Esophagus mucosa (tissue), 1 donor: ENCODE measurements at places on chromosomes 3 and 15. TPM values are rescaled to one million over a fixed set of nuclear protein-coding genes. Genes with fewer than 3 reads are reported as not detected.

- no peak for ATAC-seq
These were observed 28.2 kb upstream of the RSL24D1 start for GRCh38 chr15:55224892-55225291.

- ATAC-seq: no peak
These were observed 29.6 kb upstream of the SECISBP2L start for GRCh38 chr15:49075881-49076280.

GPR62 gene
- not detected for total RNA-seq

SLC24A5 gene
- not detected for total RNA-seq

GRCh38 chr15:85711580-85712192, 83.0 kb downstream of the KLHL25 start:
- no peak for ATAC-seq

C3orf33 gene
- 0.84 TPM for total RNA-seq

- no peak for ATAC-seq
These were observed 8.2 kb downstream of the MAP2K1 start for GRCh38 chr15:66394915-66395314.

- ATAC-seq: peak; percentile 65
These were observed at the start of gene CCDC80 for GRCh38 chr3:112640930-112641801. Gene CCDC80, minus strand, starts transcription at chr3:112641143. Its CDS starts 1,238 bp downstream, at chr3:112639905.

- peak; percentile 31 for ATAC-seq
These were observed 985 bp downstream of the TRPC1 start for GRCh38 chr3:142724682-142725356.

- ATAC-seq: no peak
These were observed 259.3 kb downstream of the MAGI1 start for GRCh38 chr3:65779390-65779789.

ATP8B4 gene
- total RNA-seq: 0.56 TPM

NXPE3 gene
- 1.8 TPM for total RNA-seq

GRCh38 chr15:72970933-72971760, 81.1 kb upstream of the NEO1 start:
- no peak for ATAC-seq

- peak; percentile 64 for ATAC-seq
These were observed 11.9 kb downstream of the STT3B start for GRCh38 chr3:31544634-31545033.

SHC4 gene
- total RNA-seq: not detected

ETV5 gene
- total RNA-seq: 4.3 TPM

CKMT1B gene
- 50.7 TPM for total RNA-seq

OR5K1 gene
- not detected for total RNA-seq

SPINT1 gene
- total RNA-seq: 127 TPM

CPNE9 gene
- total RNA-seq: not detected

GP5 gene
- 0.08 TPM for total RNA-seq

DNA sequence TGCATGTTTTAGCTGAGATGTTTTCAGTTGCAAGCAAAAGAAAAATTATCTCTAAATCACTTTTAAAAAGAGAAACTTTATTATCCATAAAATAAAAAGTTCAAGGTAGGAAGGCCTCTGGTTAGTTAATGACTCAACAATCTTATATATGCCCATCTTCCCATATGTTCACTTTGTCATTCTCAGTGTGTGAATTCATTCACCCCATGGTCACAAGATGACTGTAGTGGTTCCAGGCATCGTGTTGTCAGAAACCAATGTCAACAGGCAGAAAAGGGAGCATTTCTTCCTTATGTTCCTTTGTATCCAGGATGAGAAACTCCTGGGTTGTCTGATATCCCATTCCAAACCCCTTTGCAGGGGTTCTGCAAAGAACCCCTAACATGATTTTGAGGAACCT, 119.9 kb upstream of the RAP2B start:
- ATAC-seq: no peak

DNA sequence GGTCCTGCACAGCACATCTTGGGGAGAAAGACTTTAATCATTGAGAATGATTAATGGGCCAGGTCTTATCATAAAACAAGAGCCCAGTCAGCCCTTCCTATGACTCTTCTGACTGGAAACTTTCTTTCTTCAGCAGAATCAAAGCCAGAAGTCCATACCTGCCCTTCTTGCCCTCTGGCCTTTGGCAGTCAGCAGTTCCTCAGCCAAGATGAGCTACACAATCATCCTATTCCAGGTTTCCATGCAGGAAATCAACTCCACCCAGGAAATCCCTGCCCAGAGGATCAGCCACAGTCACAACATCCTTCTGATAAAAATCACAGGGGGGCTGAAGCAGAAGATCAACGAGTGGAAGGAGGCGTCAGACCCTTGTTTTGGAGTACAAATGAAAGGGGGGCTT, 26.9 kb downstream of the ZNF589 start:
- peak; percentile 7 for ATAC-seq

GRCh38 chr3:172704001-172704400, 6.9 kb downstream of the NCEH1 start:
- no peak for ATAC-seq

- ATAC-seq: no peak
These were observed 277.9 kb upstream of the GADL1 start for GRCh38 chr3:31172336-31172735.

DNA sequence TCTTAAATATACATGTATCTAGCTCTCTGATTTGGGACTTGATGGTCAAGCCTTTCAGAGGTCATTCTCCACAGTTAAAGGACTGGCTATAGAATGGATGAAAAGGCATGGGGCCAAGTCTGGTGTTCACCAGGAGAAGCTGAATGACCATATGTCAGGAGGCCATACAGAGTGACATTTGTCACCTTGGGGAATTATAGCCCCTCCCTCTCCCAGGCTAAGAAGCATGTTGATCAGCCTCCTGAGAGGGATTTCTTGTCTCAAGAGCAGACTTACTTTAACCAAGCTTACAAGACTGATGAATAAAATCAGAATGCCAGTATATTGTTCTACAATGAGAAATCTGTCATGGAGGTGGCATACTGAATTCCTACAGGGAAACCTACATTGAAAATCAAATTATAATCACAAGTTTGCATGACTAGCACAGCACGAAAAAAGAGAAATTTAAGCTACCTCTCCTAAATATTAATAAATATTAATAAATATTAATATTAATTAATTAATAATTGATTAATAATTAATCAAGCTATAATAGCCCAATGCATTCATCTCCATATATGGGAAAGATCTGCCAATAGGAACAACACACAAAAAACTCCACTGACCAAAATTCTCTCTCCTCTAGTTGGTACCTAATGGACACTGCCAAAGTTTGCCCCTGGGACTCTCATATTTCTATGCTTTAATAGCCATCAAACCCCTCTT, 47.3 kb downstream of the ATP8B4 start:
- ATAC-seq: no peak

GAP43 gene
- not detected for total RNA-seq

PRSS50 gene
- not detected for total RNA-seq

GRCh38 chr3:16816048-16816780, 68.5 kb upstream of the PLCL2 start:
- no peak for ATAC-seq

DNA sequence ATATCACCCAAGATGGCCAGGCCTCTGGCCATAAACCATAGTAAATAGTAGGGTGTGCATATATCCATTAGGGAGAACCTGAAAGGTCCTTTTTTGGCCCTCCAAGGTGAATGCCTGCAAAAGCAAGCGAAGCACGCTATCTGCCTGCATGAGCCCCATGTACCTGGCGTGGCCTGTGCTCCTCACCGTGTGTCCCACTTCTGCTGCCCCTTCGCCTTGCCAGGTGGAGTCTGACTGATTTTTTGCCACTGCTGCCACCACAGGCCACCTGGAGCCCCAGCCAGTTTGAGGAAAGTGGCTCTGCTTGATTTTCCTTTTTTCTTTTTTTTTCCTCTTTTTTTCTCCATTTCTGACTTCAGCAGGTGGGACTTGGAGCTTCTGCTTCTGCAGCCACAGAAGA, 139.7 kb downstream of the SNRPN start:
- ATAC-seq: no peak

ITPKA gene
- 0.16 TPM for total RNA-seq

AADACL2 gene
- not detected for total RNA-seq

DNA sequence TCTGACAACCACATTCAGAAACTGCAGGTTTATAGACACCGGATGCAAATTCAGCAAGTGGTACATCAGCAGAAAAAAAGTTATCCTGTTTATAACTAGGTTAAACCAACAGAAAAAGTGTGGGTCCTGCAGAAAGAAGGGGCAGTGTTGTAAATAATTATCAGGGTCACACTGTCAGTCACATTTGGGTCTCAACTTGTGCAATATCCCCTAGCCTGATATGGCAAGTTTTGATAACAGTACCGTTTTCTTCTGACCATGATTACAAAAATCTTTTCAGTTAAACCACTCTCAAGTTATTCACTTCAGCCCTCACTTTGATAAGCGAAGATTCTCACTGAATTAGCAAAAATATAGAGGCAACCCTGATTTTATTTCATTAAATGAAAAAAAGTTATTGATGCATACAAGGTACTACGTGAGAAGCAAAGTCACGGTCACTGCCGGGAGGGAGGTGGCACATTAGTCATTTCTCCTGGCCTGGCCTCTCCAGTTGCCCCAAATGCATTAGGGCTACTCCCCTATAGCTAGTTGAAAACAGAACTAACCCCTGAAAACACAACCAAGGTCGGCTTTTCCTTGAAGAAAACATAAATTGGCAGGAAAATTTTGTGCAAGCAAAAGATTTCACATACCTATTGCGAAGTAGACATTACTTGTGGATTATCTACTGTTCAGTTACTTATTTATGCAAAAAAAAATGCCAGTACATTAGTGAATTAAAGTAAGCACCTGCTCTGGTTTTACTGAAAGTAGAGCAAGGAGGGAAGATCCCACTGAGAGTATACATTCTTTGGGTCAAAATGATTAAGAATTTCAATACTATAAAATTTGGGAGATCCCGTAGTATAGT, 28.6 kb downstream of the IL5RA start:
- no peak for ATAC-seq

- no peak for ATAC-seq
These were observed 33.7 kb upstream of the GPR171 start for GRCh38 chr3:151236736-151237135.

KLF15 gene
- 0.60 TPM for total RNA-seq

DNA sequence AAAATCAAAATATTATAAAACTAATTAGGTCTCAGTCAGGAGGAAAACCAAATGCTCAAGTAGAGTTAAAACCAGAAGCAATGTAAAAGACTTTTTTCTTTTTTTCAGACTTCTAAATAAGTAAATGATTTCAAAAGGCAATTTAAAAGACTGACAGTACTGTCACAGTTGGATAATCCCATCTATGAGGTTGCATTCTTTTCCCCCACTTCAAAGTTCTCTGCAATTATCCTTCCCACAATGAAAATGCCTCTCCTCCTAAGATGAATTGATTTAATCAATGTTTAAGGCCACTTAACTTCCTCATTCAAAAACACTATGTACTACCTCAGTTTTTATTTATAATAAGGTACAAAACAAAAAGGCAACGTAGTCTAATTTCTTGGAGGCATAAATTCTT, 8.1 kb downstream of the MRPL3 start:
- no peak for ATAC-seq

DNA sequence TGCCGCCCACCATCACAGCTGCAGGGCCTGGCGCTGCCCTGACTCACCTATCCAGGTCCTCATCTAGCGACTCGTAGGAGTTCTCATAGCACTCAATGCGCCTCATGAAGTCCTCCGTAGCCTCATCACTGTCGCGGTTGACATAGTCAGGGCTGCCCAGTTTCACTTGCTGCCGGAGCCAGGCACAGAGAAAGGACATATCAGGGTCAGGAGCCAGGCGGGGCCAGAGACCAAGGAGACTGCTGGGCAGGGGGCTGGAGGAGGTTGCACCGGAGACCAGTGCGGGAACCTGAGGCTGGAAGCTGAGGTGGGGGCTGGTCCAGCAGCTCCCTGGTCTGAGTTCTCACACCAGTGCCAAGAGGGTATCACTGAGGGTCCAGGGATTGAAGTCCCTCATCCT, 18.2 kb downstream of the PFKFB4 start:
- ATAC-seq: no peak

REC114 gene
- not detected for total RNA-seq

DNA sequence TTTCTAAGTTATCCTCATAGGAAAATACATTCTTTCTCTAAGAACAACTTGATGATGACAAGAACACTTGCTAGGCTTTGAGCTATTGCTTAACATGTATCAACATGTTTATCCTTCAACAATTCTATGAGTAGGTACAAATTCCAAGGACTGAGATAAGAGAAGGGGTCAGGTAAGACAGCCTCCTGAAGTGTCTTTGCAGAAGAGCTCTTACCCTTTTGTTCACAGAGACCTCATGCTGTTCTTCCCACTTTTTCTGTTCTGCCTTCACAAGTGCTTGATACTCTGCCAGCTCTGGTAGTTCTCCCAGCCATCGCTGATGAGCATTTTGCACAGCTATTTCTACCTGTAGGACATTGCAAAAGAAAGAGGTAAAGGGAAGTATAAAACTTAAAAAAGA, 50.9 kb downstream of the CEP152 start:
- ATAC-seq: peak; percentile 35

- ATAC-seq: peak; percentile 10
These were observed 747 bp downstream of the SORD start for GRCh38 chr15:45023659-45024225.

IFT122 gene
- total RNA-seq: 11.2 TPM

- no peak for ATAC-seq
These were observed 878 bp downstream of the ISLR start for GRCh38 chr15:74174219-74174957.

GRCh38 chr15:91521548-91521947, 332.0 kb upstream of the SLCO3A1 start:
- ATAC-seq: no peak

ROBO1 gene
- total RNA-seq: 52.4 TPM

- no peak for ATAC-seq
These were observed 64.3 kb downstream of the RYK start for GRCh38 chr3:134186391-134186790.

DNA sequence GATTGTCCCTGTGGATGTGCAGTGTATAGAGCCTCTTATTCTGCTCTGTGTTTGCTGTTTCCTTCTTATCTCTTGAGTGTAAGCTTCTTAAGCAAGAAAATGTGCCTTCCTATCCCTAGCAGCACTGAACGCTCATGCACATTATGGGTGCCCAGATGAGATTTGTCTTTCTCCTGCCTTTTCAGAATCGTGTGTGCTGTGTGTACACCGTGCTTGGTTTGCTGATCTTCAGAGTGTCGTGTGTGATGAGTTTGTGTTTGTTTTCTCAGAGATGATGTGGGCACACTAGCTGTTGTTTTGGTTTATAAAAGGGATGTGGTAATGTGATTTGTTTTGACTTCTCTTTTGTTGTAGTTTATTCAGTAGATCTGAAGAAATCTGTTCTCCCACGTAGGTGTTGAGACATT, 19.7 kb downstream of the GPR171 start:
- ATAC-seq: no peak

GRCh38 chr3:28982906-28983305, 298.0 kb upstream of the RBMS3 start:
- ATAC-seq: no peak

- ATAC-seq: no peak
These were observed 421.2 kb upstream of the TPRG1 start for GRCh38 chr3:188750617-188751016.

DNA sequence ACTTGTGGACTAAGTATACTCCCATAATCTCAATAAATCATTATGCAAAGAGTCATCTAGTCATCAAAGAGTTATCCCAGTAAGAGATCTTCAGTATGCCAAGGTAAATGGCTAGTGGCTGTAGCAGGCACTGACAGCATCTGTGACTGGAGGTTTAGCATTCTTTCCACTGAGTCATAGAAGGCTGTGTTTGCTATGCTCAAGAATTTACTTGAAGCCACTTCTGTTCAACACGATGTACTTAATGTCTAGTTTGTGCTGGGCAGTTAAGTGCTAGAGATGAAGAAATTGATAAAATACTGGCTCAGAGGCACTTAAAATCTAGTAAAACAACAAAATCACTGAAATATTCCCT, 13.0 kb downstream of the ZBED2 start:
- ATAC-seq: peak; percentile 64

GRCh38 chr15:60101416-60101815, 97.3 kb downstream of the FOXB1 start:
- ATAC-seq: no peak
